Stimulated activated CD8-positive, alpha-beta memory T cell treated with anti-CD3 and anti-CD28 coated beads, Interleukin-4, amount 100 ng/mL, for 48 hours (primary cell): ENCODE measurements at places on chromosomes 5 and 9.

DNA sequence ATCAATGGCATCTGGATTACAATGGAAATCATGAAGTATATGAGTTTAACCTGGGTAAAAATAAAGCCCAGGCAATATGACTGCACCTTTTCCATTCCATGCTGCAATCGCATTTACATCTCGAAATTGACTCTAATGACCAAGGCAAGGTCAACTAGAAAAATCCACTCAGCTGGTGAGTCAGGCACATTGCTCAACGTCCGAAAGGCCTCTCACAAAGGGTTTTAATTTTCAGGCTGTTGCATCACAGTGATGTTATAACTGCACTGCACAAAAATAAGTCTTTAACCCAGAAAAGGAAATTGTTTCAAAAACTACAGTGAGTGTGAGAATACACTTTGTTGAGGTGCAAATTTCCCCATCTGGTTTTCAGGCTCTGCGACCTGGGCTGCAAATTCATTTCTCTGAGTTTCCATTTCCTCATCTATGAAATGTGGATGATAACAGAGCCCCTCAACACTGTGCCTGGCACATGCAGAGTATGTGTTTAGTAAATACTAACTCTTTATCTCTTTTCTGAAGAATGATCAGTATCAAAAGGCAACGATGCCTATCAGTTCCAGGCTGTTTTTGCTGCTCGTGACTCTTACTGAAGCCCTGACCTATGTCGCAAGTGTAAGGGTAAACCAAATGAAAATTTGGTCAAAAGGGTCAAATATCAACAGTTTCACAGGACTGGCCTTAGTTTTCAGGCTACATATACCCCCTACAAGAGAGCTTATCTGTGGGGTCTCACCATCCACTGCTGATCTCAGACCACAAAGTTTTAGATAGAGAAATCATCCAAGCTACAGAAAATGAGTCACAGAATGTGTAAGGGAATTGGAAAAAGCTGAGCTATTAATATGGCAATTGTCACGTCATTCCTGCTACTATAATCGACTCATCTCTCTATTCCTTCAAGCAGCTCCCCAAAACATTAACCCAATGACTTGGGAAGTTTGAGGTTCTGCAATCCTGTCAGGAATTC, 4.1 kb downstream of the NFIL3 start:
- DNase-seq: peak; percentile 72

DNA sequence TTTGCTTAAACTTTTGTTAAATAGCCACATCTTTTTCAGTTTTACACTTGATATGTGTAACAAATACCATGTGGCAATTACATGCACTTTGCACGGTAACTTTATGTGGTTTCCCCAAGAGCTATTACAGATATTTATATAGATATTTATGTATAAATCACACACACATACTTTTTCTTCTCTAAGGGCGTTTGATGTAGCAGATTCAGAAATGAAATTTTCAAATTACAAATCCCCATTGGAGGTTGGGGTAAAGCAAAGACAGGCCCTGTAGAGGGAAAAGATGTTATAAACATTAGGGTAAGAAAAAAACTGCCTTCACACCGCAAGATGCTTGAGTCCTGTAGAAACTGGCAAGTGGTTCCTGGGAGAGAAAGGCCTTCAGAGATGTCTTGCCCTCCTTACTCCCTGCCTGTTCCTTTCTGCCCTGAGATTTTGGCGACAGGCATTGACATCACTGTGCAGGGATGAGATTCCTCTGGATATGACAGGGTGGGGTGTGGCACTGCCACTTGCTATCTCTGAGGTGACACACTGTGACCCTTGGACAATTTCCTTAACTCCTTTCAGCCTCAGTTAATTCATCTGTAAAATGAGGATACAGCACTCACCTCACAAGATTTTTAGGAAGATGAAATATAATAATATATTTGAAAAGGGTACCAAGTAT, 177.9 kb upstream of the TUT7 start:
- DNase-seq: no peak

- DNase-seq: no peak
These were observed 38.2 kb downstream of the ETF1 start for GRCh38 chr5:138504799-138505198.

DNA sequence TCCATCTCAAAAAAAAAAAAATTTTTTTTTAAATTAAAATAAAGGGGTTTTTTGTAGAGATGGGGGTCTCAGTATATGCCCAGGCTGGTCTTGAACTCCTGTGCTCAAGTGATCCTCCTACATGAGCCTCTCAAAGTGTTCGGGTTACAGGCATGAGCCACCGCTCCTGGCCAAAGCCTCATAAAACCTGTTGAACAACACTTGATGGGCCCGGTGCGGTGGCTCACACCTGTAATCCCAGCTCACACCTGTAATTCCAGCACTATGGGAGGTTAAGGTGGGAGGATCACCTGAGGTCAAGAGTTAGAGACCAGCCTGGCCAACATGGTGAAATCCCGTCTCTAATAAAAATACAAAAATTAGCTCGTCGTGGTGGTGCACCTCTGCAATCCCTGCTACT, 7.7 kb upstream of the NPM1 start:
- no peak for DNase-seq

DNA sequence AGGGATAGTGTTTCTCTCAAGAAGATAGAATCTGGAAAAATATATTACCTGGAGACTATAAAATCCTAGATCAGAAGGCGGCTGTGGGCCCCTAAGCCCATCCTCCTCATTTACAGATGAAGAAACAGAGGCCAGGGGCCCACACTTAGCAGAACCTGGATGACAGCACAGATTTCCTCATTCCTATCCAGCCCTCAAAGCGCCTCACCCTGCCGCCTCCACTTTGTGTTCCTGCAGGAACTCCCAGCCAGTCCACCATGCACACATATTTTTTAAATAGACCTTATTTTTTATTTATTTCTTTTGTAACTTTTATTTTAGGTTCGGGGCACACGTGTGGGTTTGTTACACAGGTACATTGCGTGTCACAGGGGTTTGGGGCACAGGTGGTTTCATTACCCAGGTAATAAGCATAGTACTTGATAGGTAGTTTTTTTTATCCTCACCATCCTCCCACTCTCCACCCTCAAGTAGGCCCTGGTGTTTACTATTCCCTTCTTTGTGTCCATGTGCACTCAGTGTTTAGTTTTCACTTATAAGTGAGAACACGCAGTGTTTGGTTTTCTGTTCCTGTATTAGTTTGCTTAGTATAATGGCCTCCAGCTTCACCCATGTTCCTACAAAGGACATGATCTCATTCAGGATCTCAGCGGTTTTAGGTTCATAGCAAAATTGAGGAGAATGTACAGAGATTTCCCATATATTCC, 85.5 kb upstream of the MAP1B start:
- DNase-seq: no peak

- no peak for DNase-seq
These were observed 3.5 kb upstream of the SNX30 start for GRCh38 chr9:112747094-112747493.
